DMS153 (cell line): ENCODE measurements at places on chromosomes 4 and X.

DNA sequence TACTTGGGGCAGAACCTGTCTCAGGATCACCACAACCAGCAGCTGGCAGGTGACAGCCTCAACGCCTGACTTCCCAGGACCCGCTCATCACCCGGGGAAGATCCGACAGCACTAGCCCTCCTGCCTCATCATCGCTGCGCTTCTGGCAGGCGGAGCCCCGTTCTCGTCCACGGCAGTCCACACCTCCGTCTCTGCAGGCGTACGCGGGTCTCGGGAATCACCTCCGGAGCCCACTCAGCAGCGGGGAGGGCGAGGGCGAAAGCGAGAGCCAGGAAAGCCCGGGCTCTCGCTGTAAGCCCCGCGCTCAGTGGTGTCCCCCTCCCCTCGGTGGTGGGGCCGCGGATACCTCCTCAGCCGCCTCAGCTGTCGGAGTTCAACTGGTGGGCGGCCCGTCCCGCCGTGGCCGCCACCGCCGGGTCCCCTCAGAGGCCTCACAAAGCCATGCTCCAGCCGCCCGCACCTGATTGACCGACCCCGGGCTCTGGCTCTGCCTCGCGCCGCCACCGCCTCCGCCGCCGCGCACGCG lies 518 bp upstream of the CNKSR2 start:
- no peak for DNase-seq

DNA sequence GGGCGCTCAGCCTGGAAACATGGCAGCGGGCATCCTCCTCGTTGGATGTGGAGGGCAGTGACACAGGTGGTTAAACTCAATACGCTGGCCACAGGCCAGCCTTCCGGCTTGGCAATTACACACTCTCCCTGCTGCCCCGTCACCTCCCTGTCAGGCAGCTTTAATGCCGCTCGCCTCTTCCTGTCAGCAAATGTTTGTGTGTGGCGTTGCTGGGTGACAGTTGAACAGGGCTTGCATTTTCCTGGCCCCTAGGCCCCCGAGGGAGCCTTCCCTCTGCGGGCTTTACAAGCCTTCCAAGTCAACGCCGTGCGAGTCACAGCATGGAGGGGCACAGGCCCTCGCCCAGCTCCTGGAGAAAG lies 620.0 kb downstream of the BCOR start:
- peak; percentile 86 for DNase-seq

DNA sequence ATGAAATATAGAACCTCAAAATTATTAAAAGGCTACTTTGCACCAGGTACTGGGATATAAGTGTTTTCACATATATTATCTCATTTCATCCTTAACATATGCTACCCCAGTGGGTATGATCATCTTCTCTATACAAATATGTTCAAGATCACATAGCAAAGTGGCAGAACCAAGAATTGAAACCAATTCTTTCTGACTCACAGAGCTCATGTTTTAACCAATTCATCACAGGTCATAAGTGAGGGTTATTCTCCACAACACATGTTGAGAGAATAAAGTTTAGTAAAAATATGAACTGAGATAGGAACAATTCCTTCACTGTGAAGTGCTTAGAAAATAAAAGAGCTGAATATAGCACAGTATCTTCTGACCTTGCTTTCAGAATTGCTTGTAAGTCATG lies 442.9 kb upstream of the RASGEF1B start:
- DNase-seq: no peak

GRCh38 chr4:52588771-52589591 lies 70.1 kb downstream of the USP46 start:
- no peak for DNase-seq

- no peak for DNase-seq
Observed at GRCh38 chrX:100363896-100364295, 46.2 kb downstream of the PCDH19 start.

DNA sequence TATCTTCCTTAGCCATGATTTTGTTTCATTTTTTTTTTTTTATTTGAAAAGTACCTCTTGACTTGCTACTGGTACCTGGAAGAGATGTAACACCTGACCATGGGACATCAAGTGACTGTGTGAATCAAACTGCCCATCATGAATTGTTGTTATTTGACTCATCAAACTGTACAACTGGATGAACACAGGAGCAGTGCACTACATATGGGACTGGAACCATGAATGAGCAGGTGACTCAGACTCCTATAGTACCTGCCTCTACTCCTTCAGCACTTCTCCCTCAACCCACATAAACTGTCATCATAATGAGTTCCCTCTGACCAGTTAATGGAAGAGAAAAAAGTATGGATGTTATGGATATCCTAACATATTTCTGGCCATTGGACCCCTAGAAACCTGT lies 15.9 kb upstream of the UBE2D3 start:
- DNase-seq: no peak

GRCh38 chr4:29390921-29391320 lies 1329.2 kb upstream of the PCDH7 start:
- no peak for DNase-seq

- DNase-seq: no peak
Observed at GRCh38 chrX:50838820-50839600, 25.0 kb upstream of the SHROOM4 start.

GRCh38 chr4:37905533-37906169 lies 14.8 kb downstream of the TBC1D1 start:
- DNase-seq: no peak

DNA sequence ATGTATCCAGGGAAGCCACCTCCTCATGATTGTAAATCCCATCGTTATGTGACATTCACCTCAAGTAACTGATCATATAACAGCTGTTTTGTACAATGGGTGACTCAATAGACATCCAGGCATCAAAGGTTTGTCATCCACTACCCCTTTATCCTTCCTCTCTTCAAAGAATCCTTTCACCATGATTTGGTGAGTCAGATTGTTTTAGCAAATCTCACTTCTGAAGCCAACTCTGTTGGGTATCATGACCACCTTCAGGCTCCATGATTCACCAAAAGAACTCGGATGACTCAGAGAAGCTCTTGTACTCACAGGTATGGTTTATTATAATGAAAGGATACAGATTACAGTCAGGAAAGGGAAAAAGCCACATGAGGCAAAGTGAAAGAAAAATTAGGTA lies 132.1 kb downstream of the PWWP3B start:
- DNase-seq: no peak

DNA sequence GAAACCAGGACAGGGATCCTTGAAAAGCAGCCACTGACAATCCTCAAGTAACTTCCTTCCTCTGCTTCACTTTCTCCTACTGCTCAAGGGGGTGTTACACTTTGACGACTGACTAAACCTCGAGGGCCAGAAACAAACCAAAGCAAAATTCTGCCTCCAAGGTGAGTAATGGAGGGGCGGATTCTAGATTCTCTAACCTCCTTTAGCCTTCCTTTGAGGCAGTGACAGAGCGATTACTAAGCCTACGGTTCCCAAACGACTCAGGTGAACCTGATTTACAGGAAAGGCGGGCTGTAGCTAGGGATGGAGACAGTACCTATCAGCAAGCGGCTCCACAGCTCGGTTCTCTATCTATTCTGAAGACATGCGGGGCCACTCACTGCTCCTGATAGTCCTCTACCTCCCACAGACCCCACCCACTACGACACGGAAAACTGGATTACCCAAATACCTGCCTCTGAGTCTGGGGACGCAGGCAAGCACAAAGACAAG lies 487 bp downstream of the TBCK start:
- no peak for DNase-seq

- DNase-seq: no peak
Observed at GRCh38 chrX:154696676-154697045, 43.3 kb upstream of the CTAG2 start.

GRCh38 chr4:169009286-169010124 lies 550 bp downstream of the CBR4 start:
- DNase-seq: peak; percentile 23

DNA sequence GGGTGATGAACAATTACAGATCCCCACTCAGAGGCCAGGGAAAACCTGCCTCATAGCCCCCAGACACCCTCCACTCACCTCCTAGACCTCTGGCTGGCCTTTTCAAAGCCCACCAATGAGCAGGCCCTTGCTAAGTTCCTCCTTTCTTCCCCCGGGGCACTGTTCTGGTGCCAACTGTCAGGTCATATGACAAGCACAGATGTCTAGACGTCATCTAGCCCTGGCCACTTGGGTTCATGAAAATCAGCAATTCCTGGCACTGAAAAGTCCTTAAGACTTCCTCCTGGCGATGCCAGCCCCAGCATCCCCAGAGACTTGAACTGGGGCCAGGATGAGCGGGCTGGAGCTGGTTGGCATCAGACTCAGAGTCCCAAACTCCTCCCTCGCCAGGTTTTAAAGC lies 115.6 kb upstream of the NALF2 start:
- DNase-seq: no peak
